Activated CD4-positive, alpha-beta T cell treated with anti-CD3 and anti-CD28 coated beads, Interleukin-2, amount 10 ng/mL, durations not matched to agents 7 days and 5 days (primary cell): ENCODE measurements at places on chromosomes 5 and 9.

DNA sequence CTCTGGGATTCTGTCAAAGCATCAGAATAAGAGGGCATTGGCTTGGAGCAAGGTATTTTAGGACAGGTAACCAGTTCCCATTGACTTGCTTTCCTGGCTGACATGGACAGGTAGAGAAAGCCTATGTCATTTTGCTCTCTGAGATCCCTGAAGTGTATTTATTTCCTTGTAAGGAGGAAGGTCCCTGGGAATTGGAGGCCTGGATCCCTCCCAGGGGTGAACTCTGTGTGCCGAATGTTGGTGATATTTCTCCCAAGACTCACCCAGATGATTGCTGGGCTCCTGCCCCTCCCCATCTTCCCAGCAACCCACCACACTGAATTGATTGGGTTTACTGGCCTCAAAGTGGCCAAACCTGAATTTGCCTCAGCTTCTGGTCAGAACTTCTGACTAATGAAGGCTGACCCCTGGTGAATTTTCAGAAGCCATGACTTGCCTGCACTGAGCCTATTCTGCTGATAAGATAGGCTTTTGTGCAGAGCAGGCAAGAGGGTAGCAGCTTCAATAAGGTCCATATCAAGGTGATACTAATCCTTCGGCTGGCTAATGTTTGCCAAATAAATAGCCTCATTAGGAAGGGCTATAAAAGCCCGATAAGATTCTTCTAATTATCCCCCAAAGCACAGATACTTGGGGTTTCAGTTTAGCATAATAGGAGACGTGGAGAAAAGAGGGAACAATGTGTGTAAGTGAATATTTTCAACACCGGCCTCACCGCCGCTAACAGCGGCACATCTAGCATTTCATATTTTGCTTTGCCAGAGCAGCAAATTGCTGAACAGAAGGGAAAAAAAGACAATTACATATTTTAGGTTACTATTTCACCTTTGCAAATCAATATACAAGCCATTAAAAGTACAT lies 152.9 kb upstream of the PITX1 start:
- peaks cover 35% of the 10 kb centered on the region for H3K27me3 ChIP-seq
- DNase-seq: no peak
- H3K4me3 ChIP-seq: no peak overlapping the region
- no peak overlapping the region for H3K27ac ChIP-seq

DNA sequence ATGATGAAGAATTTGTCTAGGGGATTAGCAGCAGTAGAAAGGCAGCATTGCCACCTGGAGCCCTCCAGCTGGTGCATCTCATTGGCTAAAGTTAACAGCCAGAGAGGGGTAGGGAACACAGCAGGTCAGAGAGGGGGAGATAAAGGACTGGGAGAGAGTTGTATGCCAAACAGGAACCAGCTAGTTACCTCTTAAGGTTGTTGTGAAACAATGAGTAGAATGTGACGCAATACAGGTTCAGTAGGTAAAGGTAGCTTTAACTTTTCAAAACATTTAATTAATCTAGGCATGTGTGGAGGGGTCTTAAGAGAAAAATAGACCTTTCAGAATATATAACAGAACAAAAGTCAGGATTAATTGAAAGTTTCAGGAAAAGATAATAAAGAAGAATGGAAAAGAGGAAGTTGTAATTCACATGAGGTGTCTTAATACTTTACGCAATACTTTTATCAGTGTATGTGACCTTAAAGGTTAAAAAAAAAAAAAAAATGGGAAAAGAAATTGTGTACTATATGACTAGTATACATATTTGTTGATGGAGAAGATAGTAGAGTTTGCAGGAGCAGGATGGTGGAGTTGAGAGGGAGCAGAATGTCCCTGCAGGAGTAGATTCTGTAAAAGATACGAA lies 14.3 kb downstream of the FBXO38 start:
- DNase-seq: no peak
- no peak overlapping the region for H3K27ac ChIP-seq
- no peaks in the 10 kb centered on the region for H3K27me3 ChIP-seq
- H3K36me3 ChIP-seq: peaks cover 66% of the 10 kb centered on the region
- H3K4me3 ChIP-seq: no peak overlapping the region
- H3K4me1 ChIP-seq: peaks cover 18% of the 10 kb centered on the region

DNA sequence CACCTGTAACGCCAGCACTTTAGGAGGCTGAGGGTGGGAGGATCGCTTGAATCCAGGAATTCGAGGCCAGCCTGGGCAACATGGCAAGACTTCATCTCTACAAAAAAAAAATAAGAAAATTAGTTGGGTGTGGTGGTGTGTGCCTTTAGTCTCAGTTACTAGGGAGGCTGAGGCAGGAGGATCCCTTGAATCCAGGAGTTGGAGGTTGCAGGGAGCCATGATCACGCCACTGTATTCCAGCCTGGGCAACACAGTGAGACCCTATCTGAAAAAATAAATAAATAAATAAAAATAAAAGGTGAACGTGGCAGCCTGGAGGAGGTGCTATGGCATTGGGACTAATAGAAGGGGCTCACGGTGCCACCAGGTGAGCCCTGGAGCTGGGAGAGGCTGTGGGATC lies 7.1 kb downstream of the FGFR4 start:
- no peak overlapping the region for H3K27ac ChIP-seq
- H3K4me3 ChIP-seq: no peak overlapping the region
- H3K27me3 ChIP-seq: peaks cover 4% of the 10 kb centered on the region
- DNase-seq: no peak
- H3K4me1 ChIP-seq: no peaks in the 10 kb centered on the region
- no peaks in the 10 kb centered on the region for H3K36me3 ChIP-seq

DNA sequence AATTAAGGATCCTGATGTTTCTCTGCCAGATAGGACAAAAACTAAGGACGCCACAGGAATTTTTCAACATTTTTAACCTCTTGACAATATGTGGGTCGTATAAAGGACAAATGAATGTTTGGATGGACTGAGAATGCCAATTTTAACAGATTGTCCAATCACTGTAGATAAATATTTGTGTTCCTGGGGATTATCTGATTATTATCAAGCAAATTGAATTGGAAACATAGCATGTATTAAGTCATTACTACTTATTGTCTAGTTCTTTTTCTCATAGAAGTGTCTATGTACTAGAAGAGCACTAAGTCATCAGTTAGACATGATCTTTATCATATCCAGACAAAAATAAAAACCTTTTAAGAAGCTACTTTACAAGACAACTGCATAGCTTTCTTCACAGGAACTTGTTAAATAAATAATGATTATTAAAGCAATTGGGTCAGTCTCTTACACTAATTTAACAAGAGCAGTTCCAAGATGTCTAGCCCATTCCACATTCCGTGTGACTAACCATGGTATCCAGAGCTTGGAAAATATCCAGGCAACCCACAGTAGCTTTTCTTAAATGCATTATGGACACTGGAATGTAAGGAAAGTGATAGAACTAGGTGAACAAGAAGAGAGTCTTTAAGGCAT lies 127.5 kb upstream of the CDKN2B start:
- H3K27ac ChIP-seq: no peak overlapping the region
- DNase-seq: no peak
- peaks cover 46% of the 10 kb centered on the region for H3K27me3 ChIP-seq
- no peak overlapping the region for H3K4me3 ChIP-seq

GRCh38 chr5:17879276-17879675 lies 245.0 kb downstream of the TAF11L14 start:
- no peak overlapping the region for H3K27ac ChIP-seq
- H3K27me3 ChIP-seq: no peaks in the 10 kb centered on the region
- no peak overlapping the region for H3K4me3 ChIP-seq
- no peak for DNase-seq
- no peaks in the 10 kb centered on the region for H3K36me3 ChIP-seq
- no peaks in the 10 kb centered on the region for H3K4me1 ChIP-seq

DNA sequence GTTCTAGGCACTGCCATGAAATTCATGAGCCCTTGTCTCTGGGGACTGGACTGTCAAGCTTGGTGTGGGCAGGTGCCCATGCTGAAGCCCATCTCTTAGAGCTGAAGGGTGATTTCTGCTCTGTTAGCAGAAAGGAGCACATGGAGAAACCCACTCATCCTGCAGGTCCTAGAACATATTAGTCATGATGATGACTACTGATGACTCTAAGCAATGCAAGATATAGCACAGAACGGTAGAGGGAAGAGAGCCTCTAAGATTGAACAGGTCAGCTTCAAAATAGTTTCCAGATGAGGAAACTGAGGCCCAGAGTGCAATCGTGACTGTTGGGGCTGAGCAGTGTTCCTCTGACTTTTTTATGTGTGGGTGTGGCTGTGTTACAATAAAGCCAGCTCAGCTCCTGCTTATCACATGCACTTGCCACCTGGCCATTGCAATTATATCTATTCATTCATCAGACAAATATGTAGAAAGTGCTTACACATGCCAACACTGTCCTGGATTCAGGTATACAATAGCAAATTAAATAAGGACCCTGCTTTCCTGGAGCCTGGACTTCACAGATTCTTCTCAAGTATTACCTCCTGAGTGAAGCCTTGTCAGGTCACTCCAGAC lies 140.2 kb upstream of the BRINP1 start:
- H3K36me3 ChIP-seq: no peaks in the 10 kb centered on the region
- H3K27ac ChIP-seq: no peak overlapping the region
- no peak overlapping the region for H3K4me3 ChIP-seq

- H3K27me3 ChIP-seq: no peaks in the 10 kb centered on the region
- H3K4me3 ChIP-seq: no peak overlapping the region
- no peak overlapping the region for H3K27ac ChIP-seq
- DNase-seq: peak; percentile 35
Measured at GRCh38 chr5:157342822-157343402, 77.0 kb downstream of the CYFIP2 start.

DNA sequence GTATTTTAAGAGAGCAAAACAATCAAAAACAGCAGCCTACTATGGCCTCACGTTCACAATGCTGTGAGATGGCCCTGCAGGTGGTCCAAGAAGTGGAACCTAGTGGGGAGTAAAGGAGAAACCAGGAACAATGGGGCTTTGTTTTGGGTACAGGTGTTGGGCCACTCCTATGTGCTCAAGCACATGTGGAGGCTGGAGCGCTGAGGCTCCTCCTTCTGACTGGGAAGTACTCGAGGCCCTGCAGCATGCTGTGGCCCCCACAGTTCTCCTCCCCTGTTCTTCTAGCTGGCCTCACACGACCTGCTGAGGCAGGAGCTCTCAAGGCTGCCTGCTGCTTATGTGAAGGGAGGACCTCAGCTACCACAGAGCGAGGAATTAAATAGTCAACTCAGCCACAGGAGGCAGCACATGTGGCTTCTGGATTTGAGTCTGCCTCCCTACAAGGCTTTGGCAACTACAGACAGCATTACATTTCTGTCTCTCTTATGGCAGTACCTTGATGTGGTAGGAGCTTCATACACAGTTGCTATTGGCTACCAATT lies 482.3 kb downstream of the SPOCK1 start:
- H3K4me3 ChIP-seq: no peak overlapping the region
- no peak for DNase-seq
- no peaks in the 10 kb centered on the region for H3K4me1 ChIP-seq
- H3K36me3 ChIP-seq: no peaks in the 10 kb centered on the region
- no peaks in the 10 kb centered on the region for H3K27me3 ChIP-seq
- H3K27ac ChIP-seq: no peak overlapping the region

DNA sequence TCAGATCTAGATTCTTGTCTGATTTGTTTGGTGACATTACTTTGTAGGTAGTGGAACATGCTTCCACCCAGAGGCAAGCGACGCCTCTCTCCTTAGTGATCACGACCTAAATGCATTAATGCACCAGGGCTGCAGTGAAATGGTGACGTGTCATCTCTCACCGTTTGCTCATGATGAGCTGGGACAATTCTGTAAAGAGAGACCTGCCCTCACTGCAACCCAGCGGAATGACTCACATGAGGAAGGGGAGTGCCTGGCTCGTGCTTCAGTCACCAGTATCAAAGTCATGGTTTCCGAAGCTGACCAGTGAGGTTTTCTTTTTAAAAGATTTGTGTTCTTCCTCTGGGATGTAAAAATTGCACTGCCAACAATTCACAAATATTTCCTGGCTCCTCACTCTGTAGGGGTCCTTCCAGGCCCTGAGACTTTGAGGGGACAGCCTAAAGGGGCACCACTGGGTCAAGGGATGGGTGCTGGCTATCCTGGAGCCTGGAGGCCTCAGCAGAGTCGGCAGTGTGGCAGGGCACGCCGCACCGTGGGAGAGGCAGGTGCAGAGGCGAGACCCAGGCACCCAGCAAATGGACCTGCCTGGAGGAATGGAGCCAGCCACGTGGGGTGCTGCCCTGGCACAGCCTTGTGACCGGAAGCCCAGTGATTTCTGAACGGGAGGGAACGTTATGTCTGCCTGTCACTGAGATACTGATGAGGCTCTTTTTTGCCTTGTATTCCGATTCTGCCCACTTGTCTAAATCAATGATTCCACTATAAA lies 17.3 kb downstream of the QSOX2 start:
- H3K27ac ChIP-seq: peak overlapping the region; percentile 1
- DNase-seq: no peak
- no peaks in the 10 kb centered on the region for H3K27me3 ChIP-seq
- peaks cover 40% of the 10 kb centered on the region for H3K4me1 ChIP-seq

GRCh38 chr9:100605405-100605804 lies 27.5 kb downstream of the CAVIN4 start:
- no peaks in the 10 kb centered on the region for H3K36me3 ChIP-seq
- DNase-seq: no peak
- H3K4me3 ChIP-seq: no peak overlapping the region
- H3K27me3 ChIP-seq: no peaks in the 10 kb centered on the region
- H3K4me1 ChIP-seq: no peaks in the 10 kb centered on the region

GRCh38 chr9:120611690-120612068 lies 31.7 kb upstream of the CDK5RAP2 start:
- no peaks in the 10 kb centered on the region for H3K4me1 ChIP-seq
- no peak for DNase-seq
- no peak overlapping the region for H3K4me3 ChIP-seq
- H3K27ac ChIP-seq: no peak overlapping the region

GRCh38 chr9:22278426-22278825 lies 168.2 kb upstream of the DMRTA1 start:
- DNase-seq: no peak
- peaks cover 4% of the 10 kb centered on the region for H3K27me3 ChIP-seq
- H3K36me3 ChIP-seq: no peaks in the 10 kb centered on the region
- H3K27ac ChIP-seq: no peak overlapping the region
- no peaks in the 10 kb centered on the region for H3K4me1 ChIP-seq

GRCh38 chr5:65141493-65141892 lies 340.2 kb downstream of the ADAMTS6 start:
- no peaks in the 10 kb centered on the region for H3K4me1 ChIP-seq
- H3K4me3 ChIP-seq: no peak overlapping the region
- no peak for DNase-seq
- no peak overlapping the region for H3K27ac ChIP-seq
- no peaks in the 10 kb centered on the region for H3K36me3 ChIP-seq
- peaks cover 6% of the 10 kb centered on the region for H3K27me3 ChIP-seq

DNA sequence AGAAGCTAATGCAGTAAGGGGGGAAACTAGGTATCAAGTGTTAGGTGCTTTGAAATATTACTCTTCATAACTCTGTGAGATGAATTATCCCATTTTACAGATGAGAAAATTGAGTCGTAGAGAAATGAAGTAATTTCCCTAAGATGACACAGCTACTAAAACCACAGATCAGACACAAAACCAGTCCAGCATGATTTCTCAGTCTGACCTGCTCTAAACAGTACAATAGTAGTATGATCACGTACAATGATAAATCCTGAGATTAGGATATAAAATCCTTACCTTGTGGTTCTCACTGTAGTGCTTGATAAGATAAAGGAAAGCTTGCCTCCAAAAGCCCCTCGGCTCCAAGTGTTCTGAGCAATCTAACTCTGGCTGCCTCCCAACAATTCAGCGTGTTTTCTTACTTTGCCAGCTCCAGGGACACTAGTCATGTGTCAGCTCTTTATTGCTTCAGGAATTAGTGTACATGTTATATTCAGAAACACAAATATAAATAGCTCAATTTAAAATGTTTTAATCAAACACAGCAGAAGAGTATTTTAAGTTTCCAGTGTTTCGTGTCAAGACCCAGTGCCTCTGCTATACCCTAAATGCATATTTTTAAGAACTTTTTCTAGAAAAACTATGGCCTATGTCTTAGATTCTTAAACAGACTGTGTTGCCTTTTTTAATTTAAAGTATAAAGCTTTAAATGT lies 243.6 kb downstream of the DENND1A start:
- peaks cover 2% of the 10 kb centered on the region for H3K36me3 ChIP-seq
- no peak overlapping the region for H3K27ac ChIP-seq
- no peak overlapping the region for H3K4me3 ChIP-seq
